ENCODE measurements at places on chromosomes 5 and 9.

- no peak for DNase-seq
These were observed 92.7 kb downstream of the HRH2 start for GRCh38 chr5:175750511-175750931.

DNA sequence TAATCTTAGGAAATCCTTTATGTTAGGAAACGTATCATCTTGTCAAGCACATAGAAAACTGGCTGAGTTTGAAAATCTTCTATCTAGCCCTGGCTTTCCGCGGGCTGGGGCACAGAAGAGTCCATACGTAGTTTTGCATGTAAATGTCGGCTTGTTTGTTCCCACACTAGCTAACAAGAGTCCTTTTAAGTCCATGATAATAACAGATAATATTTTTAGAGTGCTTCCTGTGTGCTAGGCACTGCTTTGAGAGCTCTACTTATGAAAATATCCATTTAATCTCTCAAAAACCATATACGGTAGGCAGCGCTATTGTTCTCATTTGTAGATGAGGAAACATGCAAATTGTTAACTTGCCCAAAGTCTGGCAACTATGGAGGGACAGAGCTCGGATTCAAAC lies 40.5 kb downstream of the FYB1 start:
- DNase-seq = no peak

DNA sequence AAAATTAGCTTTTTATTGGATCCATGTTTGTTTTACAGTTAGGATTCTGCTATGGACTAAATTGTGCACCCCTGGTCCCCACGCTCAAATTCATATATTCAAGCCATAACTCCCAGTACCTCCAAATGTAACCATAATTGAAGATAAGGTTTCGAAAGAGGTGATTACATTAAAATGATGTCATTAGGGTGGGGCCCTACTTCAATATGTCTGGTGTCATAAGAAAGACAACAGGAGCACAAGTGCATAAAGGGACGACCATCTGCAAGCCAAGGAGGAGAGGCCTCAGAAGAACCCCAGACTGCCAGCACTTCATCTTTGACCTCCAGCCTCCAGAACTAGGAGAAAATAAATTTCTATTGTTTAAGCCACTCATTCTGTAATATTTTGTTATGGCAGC lies 7.4 kb upstream of the HNRNPA0 start:
- DNase-seq = no peak

DNA sequence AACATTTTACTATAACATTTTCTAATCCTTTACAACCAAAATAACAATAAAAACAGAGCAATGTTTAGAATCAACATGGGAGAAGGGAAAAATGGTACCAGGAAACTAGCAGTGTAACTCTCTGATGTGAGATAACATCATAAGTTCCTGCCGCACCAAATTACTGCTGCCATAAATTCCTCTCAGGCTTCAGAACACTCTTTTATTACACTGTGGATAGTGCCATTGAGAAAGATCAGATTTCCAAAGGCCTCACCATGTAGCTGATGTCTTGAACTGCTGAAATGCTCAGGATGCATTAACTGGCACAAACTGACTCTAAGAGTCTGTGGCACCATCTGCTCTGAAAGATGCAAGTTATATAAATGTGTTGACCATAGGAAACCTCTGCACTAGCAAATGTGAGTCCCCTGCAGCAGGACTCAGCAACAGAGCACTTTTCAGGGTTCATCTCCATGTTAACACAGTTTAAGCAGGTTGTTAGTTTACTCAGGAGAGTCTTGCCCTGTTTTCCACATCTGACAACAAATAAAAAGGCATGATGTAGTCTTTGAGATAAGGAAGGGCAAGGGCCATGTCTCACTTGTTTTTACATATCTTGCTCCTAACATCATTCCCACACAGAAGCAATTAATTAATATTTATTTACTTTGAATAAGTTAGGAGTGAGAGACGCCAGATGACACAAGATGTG lies 218.1 kb downstream of the CETN3 start:
- DNase-seq = no peak

- DNase-seq = no peak
These were observed 456.5 kb upstream of the ZNF608 start for GRCh38 chr5:125202871-125203438.

- DNase-seq = no peak
These were observed 42.3 kb upstream of the GABRG2 start for GRCh38 chr5:162025312-162025711.
